CD4-positive, alpha-beta memory T cell (primary cell): ENCODE measurements at places on chromosomes 6 and 20. TPM values are rescaled to one million over a fixed set of nuclear protein-coding genes. Genes with fewer than 3 reads are reported as not detected.

The CGA gene
- not detected for polyA plus RNA-seq

DNA sequence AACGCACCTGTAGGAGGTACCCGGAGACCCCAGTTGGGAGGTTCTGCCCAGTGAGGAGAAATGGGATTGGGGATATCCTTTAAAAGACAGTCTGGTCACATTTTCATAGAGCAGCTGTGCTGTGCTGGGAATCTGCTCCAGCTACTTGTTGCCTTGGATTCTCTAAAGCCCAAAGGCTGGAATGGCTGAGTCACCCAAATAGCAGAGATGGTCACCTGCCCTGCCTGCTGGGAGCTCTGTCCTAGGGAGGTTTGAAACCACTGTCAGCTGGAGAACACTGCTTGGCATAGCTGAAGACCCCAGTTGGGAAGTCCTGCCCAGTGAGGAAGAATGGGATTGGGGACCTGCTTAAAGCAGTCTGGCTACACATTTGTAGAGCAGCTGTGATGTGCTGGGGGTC is 34.8 kb upstream of the TFB1M start:
- no peak for DNase-seq

GRCh38 chr6:112439010-112439409 is 91.9 kb downstream of the RFPL4B start:
- DNase-seq: no peak

DNA sequence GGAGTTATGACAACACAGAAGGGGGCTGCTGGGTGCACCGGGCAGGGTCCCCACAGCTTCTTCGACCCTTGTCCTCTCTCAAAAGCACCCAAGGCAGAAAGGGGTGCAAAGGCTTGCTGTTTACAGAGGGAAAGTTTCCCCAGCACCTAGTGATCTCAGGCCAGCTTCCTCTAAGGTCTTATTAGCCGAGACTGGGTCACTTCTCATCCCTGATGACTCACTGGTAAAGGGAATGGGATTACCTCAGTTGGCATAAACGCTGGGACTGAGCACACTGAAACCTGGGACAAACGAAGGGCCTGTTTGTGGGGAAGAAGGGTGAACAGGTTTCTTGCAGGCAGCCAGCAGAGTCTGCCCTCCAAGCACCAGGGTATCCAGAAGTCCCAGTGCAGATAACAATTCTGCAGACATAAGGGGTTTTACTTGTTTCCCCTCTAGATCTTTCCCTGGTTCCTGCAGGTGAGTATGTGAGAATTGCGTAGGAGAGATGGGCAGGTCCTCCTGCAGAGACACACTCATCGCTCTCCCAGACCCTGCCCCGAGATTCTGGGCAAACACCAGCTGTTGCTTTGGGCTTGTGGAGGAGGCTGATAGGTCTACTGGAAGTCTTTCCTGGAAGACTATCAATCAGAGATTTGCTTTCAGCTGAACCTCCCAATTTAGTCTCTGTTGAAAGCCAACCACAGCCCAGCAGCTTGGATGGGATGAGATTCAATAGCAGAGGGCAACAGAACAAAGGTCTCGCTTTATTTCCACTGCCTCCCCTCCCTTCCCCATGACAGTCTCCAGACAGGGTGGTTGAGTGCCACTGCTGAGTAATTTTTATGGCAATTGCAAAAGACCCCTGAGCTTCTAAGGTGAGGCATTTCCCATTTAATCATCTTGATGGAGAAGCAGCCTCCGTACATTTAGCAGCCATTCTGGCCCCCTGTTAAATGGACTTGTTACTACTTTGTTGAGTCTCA is 25.7 kb downstream of the KCNG1 start:
- no peak for DNase-seq

GRCh38 chr20:23101696-23102406 is 15.7 kb upstream of the CD93 start:
- DNase-seq: no peak
